AG09309 (cell line): ENCODE measurements at places on chromosomes 6 and 20.
A peak's percentile ranks its signal among the peaks of the same experiment; 100 is the strongest.

DNA sequence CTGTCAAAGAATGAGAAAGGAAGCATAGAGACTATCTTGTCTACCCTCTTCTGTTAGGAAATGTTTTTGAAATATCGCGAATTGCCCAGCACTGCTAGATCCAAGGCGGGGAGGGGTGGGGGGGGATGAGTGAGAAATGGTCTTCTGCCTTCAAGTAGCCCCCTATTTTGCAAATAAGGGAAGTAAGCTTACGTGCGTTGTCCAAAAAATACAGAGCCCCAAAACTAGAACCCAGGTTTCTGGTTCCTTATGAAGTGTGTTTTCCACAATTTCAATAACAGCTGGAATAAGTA is 923 bp upstream of the ILRUN start:
- DNase-seq, result no peak

DNA sequence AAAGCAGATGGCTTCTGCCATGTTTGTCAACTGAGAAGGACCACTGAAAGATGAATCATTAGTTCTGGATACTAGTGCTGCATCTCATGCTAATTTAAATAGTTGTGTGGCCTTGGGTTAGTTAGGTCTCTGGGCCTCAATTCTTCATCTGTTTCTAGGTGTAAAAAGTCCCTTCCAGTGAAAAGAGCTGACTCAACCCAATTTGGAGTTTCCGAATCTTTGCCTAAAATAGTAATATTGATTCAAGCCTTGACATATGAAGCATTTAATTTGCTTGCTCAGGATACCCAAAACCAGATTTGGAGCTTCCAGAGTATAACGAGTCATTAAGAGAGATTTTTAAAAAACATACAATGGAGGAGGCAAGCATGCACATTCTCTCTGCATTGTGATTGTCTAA is 163.9 kb downstream of the LMBRD1 start:
- no peak for DNase-seq

DNA sequence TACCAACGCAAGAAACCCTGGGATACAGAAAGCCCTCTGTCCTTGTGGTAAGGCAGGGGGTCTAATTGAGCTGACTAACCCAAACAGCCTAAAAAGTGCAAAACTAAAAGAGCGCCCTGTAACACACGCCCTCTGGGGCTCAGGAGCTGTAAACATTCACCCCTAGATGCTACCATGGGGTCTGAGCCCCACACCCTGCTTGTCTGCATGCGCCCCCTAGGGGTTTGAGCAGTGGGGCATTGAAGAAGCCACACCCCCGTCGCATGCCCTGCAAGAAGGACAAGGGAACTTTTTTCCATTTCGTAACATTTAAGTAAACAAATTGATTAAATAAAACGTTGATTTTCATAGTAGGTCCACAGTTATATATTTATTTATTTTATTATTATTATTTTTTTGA is 616.9 kb upstream of the MAN1A1 start:
- DNase-seq, result no peak

- no peak for DNase-seq
Measured at GRCh38 chr6:156474507-156475120, 302.6 kb upstream of the ARID1B start.

- DNase-seq, result no peak
Measured at GRCh38 chr6:156916130-156916801, 139.1 kb downstream of the ARID1B start.

- no peak for DNase-seq
Measured at GRCh38 chr6:119255492-119255891, 94.1 kb downstream of the MAN1A1 start.

- DNase-seq, result no peak
Measured at GRCh38 chr6:29655658-29656057, 1.2 kb upstream of the MOG start.

DNA sequence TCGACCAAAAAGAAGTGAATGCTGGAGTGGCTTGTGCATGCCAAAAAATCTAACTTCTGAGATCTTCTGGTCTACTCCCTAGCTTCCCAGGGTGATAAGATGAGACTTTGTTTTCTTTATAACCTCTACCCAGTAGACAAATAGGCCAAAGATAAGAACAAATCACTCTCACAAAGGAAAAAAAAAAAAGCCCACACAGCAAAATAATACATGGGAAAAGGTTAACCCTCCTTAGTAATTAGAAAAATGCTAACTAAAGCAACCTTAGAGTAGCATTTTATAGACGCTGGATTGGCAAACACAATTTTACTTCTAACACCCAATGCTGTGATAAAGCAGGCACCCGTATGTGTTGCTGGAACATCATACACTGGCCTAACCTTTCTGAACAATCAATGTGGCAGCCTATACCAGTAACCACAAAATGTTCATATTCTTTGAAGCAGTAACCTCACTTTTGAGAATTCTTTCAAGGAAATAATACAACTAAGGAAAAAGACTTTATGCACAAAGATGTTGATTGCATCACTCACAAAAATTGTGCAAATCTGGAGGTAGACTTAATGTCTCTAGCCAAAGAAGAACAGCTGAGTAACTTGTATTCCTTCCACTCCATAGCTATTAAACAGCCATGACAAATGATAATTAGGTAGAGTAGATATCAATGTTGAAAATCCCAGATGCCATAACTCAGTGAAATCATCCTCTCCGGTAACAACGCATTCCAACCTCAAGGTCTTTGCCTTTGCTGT is 116.3 kb upstream of the QKI start:
- no peak for DNase-seq

GRCh38 chr20:41177636-41178035 is 40.3 kb downstream of the PLCG1 start:
- peak; percentile 89 for DNase-seq
